ENCODE measurements at places on chromosomes 6 and 20.
A peak's percentile ranks its signal among the peaks of the same experiment; 100 is the strongest.

- no peak overlapping the region for H3K4me3 ChIP-seq
- H3K4me1 ChIP-seq: peaks cover 70% of the 10 kb centered on the region
- DNase-seq: peak; percentile 39
- peak overlapping the region; percentile 97 for H3K27ac ChIP-seq
- H3K27me3 ChIP-seq: no peaks in the 10 kb centered on the region
These were observed 69.5 kb downstream of the PREX1 start for GRCh38 chr20:48758206-48758820.

- H3K4me3 ChIP-seq: no peak overlapping the region
- H3K36me3 ChIP-seq: no peaks in the 10 kb centered on the region
- H3K27ac ChIP-seq: peak overlapping the region; percentile 54
- H3K27me3 ChIP-seq: peaks cover 18% of the 10 kb centered on the region
- peaks cover 15% of the 10 kb centered on the region for H3K4me1 ChIP-seq
- DNase-seq: peak; percentile 28
These were observed 7.1 kb upstream of the TCP11 start for GRCh38 chr6:35148167-35148741.

DNA sequence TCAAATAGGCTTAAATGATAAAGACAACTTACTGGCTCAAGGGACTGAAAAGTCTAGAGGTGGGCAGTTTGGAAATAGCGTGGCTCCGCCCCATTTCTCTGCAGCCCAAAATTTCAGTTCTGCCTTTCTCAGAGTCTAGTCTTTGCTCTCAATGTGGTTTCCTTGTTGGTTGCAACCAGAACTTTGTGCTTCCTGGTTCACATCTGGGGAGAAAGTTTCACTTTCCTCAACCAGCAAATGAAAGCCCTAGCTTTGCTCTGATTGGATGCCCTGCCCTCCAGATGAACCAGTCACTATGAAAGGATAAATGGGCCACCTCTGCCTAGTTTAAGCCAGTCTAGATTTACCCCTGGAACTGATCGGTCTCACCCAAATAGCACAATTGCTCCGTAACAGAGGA, 14.9 kb downstream of the SYCP2L start:
- no peaks in the 10 kb centered on the region for H3K27me3 ChIP-seq
- no peak for DNase-seq
- H3K36me3 ChIP-seq: no peaks in the 10 kb centered on the region
- no peak overlapping the region for H3K27ac ChIP-seq

- no peak overlapping the region for H3K4me3 ChIP-seq
- H3K36me3 ChIP-seq: peaks cover 1% of the 10 kb centered on the region
- DNase-seq: no peak
- H3K27me3 ChIP-seq: peaks cover 16% of the 10 kb centered on the region
- peaks cover 26% of the 10 kb centered on the region for H3K4me1 ChIP-seq
These were observed 52.7 kb downstream of the CPXM1 start for GRCh38 chr20:2747676-2748235.

- no peak overlapping the region for H3K27ac ChIP-seq
- H3K4me3 ChIP-seq: no peak overlapping the region
These were observed 664.8 kb upstream of the GJE1 start for GRCh38 chr6:141467881-141468280.

GRCh38 chr6:143213859-143214376, 153.2 kb downstream of the AIG1 start:
- no peak overlapping the region for H3K27ac ChIP-seq
- no peaks in the 10 kb centered on the region for H3K27me3 ChIP-seq
- H3K36me3 ChIP-seq: peaks cover 19% of the 10 kb centered on the region
- peaks cover 2% of the 10 kb centered on the region for H3K4me1 ChIP-seq
